IPS DF 6.9 (cell line): ENCODE measurements at places on chromosomes 1 and 21.

DNA sequence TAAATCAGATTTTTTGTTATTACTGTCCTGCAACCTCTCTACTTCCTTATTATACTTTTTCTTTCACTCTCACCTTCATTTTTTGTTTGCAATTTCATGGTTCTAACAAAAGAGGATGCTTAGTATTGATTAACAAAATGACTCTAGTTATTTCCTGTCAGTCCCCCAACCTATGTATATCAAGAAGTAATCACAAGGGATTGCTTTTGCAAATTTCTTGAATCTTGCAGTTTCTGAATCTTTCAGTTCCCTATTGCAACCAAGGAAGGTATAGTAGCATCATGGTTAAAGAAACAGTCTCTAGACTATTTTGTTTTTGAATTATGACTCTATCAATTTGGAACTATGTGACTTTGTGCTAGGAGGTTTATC, 446.9 kb downstream of the NEGR1 start:
- no peak for DNase-seq

DNA sequence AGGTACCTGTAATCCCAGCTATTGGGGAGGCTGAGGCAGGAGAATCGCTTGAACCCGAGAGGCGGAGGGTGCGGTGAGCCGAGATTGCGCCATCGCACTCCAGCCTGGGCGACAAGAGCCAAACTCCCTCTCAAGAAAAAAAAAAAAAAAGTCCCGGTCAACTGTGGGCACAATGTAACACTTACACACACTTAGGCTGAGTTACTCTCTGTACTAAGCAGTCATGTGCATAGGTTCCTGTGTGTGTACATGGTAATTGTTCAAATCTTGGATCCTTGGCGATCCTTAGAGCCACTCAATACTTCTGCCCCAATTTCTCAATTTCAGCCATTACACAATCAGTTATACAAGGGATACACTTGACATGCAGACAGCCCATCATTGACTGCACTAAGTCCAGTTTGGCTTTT, 11.6 kb downstream of the SDCCAG8 start:
- DNase-seq = no peak

- no peak for DNase-seq
These were observed 142.6 kb downstream of the KAZN start for GRCh38 chr1:14741082-14741481.

- no peak for DNase-seq
These were observed 594 bp upstream of the PANK4 start for GRCh38 chr1:2526824-2527555.

DNA sequence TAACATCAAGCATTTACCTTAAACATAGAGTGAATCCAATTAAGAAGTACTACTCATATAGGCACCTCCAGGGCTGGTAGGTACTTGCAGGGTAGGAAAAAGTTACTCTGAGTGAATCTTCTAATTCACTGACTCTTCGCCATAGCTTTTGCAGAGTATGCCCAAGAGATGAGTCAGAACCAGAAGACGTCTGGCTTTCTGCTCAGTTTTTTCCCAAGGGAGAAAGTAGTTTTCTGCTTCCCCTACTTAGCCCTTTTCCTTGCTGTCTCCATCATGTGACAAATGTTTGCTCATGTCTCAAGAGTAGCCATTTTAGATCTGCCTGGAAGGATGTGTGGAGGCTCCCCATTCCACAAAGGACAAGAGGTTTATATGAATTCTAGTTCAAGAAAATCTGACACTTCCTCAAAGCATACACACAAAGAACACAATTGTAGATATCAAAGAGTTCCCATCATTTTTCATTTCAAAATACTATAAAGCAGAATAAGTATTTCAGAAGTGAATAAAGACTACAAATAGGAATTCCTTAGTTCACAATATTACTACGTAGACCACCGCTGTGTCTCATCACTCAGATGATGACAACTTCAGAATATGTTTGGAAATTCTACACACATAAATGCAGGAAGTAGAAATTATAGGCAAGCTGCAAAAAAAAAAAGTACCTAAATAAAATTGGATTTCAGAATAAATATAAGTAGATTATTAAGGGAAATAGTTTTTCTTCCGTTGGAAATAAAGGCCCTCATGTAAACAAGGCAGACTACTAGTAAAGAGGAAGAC, 98.5 kb downstream of the ASH1L start:
- DNase-seq = no peak

DNA sequence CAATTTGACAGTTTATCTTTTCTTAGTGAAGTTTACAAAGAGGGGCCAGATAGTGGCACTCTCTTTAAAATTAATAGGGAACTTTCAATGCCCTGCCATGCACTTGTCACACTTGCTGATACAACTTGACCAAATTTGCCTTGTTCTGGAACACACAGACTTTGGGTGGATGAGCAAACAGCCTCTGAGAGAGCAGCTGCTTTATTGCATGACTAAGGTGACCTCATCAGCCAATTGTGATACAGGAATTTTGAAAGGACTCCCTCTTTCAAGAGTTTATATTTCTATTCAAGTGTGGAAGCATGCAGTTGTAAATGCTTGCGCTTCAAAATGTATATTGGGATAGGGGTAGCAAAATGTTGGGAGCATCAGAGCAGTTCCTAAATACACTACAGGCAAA, 2.1 kb upstream of the RGS1 start:
- DNase-seq = no peak

DNA sequence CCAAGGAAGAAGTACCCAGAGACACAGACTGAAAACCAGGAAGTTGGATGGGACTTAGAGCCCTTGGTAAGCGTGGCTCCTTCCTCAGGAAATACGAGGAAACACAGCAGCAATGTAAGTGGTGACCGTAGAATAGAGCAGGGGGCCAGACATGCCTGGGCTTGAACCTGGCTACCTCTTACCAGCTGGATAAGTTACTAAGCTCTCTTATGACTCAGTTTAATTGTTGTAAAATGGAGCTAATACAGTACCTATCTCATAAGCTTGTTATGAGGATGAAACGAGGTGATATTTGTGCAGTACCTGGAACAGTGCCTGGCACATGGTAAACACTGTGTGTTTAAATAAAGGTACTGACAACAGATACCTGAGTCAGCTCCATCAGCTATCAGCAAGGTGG, 19.2 kb downstream of the EBNA1BP2 start:
- no peak for DNase-seq

DNA sequence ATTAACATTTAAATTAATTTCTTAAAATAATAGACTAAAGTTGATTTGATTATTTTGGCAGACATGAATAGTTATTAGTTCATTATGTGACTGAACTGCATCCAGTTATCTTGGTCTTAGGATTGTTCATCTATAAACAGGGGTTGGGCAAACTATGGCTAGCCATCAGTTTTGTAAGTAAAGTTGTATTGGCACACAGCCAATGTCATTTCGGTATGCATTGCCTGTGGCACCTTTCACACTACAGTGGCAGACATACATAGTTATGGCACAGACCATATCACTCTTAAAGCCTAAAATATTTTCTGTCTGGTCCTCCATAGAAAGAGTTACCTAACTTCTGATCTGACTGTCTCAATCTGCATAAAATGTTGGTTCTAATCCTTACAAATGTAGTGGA, 27.2 kb downstream of the ADGRL2 start:
- DNase-seq = no peak

- no peak for DNase-seq
These were observed 80.6 kb downstream of the RGS7 start for GRCh38 chr1:241276391-241276790.

DNA sequence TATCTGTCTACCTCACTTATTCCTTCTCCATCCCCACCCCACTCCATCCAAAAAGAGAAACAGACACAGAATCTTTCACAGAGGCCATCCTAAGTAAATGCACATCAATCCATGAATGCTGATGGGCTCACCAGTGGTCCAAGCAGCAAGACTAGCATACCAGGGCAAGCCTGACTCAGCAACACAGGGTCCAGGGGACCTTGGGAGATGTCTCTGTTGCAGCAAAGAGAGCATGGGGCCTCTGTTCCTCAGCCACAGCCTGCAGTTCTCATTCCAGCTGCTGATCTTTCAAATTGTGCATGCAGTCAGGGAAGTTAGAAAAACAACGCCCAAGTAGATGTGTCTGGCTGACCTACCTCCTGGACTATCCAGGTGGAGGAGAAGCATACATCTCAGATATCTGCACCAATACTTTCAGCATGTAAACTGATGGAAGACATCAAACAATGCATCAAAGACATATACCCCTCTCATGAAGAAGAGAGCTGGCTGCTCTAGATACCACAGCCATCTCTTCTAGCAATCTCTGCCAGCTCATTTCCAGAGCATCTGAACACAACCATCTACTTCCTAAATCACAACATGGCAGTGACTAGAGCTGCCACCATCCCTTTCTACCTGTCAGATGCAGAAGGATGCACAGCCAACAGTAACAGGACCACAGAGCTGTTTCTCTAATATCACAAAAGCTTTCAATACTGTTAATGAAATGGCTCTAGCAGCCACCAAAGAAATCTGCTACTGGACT, 54.5 kb downstream of the CD34 start:
- no peak for DNase-seq

- DNase-seq = no peak
These were observed 35.6 kb upstream of the WASF2 start for GRCh38 chr1:27525296-27526272.

DNA sequence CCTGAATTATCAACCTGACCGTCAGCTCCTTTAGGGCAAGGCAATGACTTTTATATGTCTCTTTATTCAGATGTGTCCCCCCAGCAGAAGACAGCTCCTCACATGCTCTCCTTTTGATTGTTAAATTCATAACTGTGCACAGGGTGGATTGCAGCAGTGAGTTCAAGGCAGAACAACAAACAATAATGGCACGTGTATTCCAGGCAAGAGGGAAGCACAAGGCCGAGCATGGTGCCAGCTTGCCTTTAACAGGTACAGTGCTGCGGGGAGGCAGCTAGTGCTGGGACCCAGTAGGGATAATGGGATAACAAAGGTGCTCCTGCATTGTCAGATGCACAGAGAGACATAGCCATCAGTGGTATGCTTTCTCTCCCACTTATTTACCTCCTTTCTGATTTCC, 248.4 kb downstream of the RHOU start:
- no peak for DNase-seq

GRCh38 chr21:41951876-41952567, 1.8 kb downstream of the C2CD2 start:
- no peak for DNase-seq

GRCh38 chr1:103416681-103417286, 108.7 kb upstream of the RNPC3 start:
- no peak for DNase-seq

- no peak for DNase-seq
These were observed 65.2 kb downstream of the SIK1 start for GRCh38 chr21:43361493-43362296.

- no peak for DNase-seq
These were observed 14.2 kb upstream of the KCNE1 start for GRCh38 chr21:34526241-34526617.

DNA sequence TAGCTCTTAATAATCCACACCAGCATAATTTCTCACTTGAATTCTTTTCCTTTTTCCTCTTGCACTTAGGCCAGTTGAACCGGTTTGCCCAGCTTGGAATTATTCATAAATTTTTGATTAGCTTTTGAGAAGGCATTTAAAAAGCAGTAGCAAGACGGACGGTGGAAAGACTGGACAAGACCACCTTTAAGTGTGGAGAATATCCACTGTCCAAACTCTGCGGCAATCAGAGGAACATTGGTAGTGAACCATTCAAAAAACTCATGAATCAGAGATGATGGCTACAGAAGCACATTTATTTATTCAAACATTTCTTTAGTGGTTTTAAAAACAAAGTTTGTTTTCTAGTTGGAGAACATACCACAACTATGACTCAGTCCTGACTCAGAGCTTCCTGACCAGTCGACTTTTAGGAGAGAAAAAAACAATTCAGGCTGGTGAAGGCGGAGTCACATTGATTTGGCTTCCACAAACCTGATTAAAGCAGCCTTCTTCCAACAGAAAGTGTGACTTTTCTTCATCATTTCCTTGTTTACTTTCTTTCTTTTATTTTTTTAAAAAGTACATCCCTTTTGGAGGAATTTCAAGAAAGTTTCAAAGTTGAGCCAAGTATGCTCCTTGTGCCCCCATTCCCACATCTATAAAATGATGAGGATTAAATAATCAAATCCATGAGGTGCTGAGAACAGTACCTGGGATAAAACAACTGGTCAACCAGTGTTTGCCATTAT, 128.8 kb downstream of the ADSS2 start:
- no peak for DNase-seq

DNA sequence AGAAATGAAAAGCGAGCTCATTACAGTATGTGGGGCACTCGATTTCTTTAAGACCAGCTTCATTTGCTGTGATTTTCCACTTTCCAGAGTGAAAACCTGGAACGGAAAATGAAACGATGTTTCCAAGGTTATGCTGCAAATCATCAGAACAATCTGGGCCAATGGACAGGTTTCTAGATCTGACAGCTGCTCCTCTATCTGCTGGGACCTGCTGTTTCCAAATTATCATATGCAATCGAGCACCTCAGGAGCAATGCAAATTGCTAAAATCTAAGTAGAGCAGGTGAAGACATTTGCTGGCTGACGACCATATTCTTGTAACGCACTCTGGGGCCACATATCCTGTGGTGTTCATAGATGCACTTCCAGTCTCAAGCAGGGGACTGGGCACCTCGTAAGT, 39.7 kb upstream of the TIAM1 start:
- no peak for DNase-seq
